A549 treated with Hydrocortisone at 1 μM for 4 hours (cell line): ENCODE measurements at places on chromosomes 3 and 15. TPM values are rescaled to one million over a fixed set of nuclear protein-coding genes. Genes with fewer than 3 reads are reported as not detected.

The KLHL40 gene
- not detected in 5 replicates for total RNA-seq

The PRICKLE2 gene
- 2.4 to 3.3 TPM (median 2.6 TPM) in 5 replicates for total RNA-seq

The NR1I2 gene
- total RNA-seq = not detected in 5 replicates

The HTR3E gene
- not detected in 5 replicates for total RNA-seq

The UPK1B gene
- total RNA-seq = 9.6 to 14.3 TPM (median 11.9 TPM) in 5 replicates

The ITIH4 gene
- total RNA-seq = 0.44 to 1.5 TPM (median 1.1 TPM) in 5 replicates

The FSIP1 gene
- total RNA-seq = 0.53 to 1.6 TPM (median 0.95 TPM) in 5 replicates

The SNUPN gene
- 29.3 to 33.9 TPM (median 31.3 TPM) in 5 replicates for total RNA-seq

The SLC25A36 gene
- 13.1 to 22.7 TPM (median 20.9 TPM) in 5 replicates for total RNA-seq

The C15orf62 gene
- 0.06 to 0.13 TPM (median 0.10 TPM) in 3 of 5 replicates, not detected in the others for total RNA-seq

The KNG1 gene
- total RNA-seq = 0.06 TPM in 1 of 5 replicates, not detected in the others

The NISCH gene
- 11.4 to 14.9 TPM (median 12.8 TPM) in 5 replicates for total RNA-seq

The TMC3 gene
- total RNA-seq = not detected in 5 replicates

The STXBP5L gene
- total RNA-seq = not detected in 5 replicates

The PLA2G4D gene
- total RNA-seq = not detected in 5 replicates

The MINDY2 gene
- total RNA-seq = 3.2 to 5.9 TPM (median 4.8 TPM) in 5 replicates

The GOLGA6A gene
- total RNA-seq = 0.03 to 0.13 TPM (median 0.12 TPM) in 4 of 5 replicates, not detected in the other

The ITIH1 gene
- not detected in 5 replicates for total RNA-seq

The THRB gene
- 1.1 to 1.6 TPM (median 1.3 TPM) in 5 replicates for total RNA-seq

The LRRN1 gene
- total RNA-seq = not detected in 5 replicates

The CHRNA7 gene
- 3.4 to 5.2 TPM (median 3.8 TPM) in 5 replicates for total RNA-seq

The TWF2 gene
- total RNA-seq = 59.1 to 71.2 TPM (median 66.9 TPM) in 5 replicates

The CLDN16 gene
- total RNA-seq = 0.03 to 0.14 TPM (median 0.08 TPM) in 3 of 5 replicates, not detected in the others

The ACAN gene
- 0.51 to 1.2 TPM (median 0.93 TPM) in 5 replicates for total RNA-seq

The MUC20 gene
- 0.28 to 1.0 TPM (median 0.55 TPM) in 5 replicates for total RNA-seq

The DUOXA2 gene
- not detected in 5 replicates for total RNA-seq

The SSUH2 gene
- 0.53 to 1.2 TPM (median 1.2 TPM) in 5 replicates for total RNA-seq

The C3orf80 gene
- total RNA-seq = 1.0 to 1.4 TPM (median 1.1 TPM) in 5 replicates

The IGDCC3 gene
- 0.07 to 0.18 TPM (median 0.09 TPM) in 5 replicates for total RNA-seq

The ST3GAL6 gene
- 0.55 to 1.8 TPM (median 1.2 TPM) in 5 replicates for total RNA-seq

The LIPC gene
- total RNA-seq = 0.07 to 0.17 TPM (median 0.12 TPM) in 5 replicates

The MNS1 gene
- 2.2 to 3.6 TPM (median 2.8 TPM) in 5 replicates for total RNA-seq

The MESP2 gene
- 0.24 to 0.84 TPM (median 0.48 TPM) in 5 replicates for total RNA-seq

The LEKR1 gene
- 0.54 to 0.63 TPM (median 0.59 TPM) in 5 replicates for total RNA-seq
